Activated T-cell treated with anti-CD3 and anti-CD28 coated beads for 1 hour (primary cell): ENCODE measurements at places on chromosomes 1 and 21.

- no peak for DNase-seq
Measured at GRCh38 chr1:112954017-112954650, 1.9 kb downstream of the SLC16A1 start.

- no peak for DNase-seq
Measured at GRCh38 chr1:171245458-171246064, 2.7 kb upstream of the FMO1 start.

DNA sequence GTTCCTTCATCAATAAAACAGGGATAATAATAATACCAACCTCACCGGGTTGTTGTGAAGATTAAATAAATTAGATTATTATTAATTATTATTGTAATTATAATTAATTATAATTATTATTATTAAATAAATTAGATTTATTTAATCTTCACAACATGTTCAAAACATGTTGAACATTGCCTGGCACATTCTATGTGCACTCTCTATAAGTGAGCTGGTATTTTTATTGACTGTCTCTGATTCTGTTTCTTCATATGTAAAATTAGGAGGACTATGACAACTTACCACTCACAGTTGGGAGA is 834 bp upstream of the C8B start:
- no peak for DNase-seq

GRCh38 chr21:14414932-14415508 is 32.1 kb upstream of the HSPA13 start:
- no peak for DNase-seq

DNA sequence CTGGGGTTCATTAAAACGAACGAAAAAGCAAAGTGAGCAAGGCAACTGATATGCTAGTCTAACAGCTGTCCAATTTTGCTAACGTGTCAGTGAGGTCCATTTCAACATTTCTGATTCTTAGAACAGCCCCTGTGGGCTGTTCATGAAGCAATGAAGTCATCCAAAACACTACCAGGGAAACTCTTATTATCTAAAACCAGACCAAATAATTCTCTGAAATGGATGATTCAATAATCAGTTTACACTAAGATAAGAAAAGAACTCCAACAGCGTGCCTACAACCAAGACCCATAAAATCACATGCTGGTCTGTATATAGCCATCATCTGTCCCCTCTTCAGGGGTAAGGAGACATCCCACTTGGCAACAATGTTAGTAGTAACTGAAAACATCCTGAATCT is 122.7 kb downstream of the TGFBR3 start:
- DNase-seq = no peak
